ENCODE measurements at places on chromosomes 5 and 9.

DNA sequence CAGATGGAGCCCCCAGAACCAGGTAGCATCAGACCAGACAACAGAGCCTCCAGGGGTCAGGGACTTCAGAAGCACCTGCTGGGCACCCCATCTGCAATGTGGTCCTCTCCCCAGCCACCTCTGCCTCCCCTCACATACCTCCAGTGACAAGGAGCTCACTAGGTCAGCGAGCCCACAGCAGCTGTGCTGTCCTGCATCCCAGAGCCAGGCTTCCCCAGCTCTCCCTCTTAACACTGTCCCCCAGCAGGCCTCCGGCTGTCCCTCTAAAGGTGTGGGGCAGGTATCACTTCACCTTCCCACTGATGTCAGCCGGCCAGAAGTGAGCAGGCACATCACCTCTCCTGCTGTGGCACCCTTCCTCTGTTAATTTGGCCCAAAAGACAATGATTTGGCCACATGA lies 83.6 kb downstream of the LMX1B start:
- no peaks in the 10 kb centered on the region for H3K4me1 ChIP-seq
- H3K36me3 ChIP-seq: no peaks in the 10 kb centered on the region
- DNase-seq: no peak
- H3K27ac ChIP-seq: no peak overlapping the region
- peaks cover 44% of the 10 kb centered on the region for H3K27me3 ChIP-seq

DNA sequence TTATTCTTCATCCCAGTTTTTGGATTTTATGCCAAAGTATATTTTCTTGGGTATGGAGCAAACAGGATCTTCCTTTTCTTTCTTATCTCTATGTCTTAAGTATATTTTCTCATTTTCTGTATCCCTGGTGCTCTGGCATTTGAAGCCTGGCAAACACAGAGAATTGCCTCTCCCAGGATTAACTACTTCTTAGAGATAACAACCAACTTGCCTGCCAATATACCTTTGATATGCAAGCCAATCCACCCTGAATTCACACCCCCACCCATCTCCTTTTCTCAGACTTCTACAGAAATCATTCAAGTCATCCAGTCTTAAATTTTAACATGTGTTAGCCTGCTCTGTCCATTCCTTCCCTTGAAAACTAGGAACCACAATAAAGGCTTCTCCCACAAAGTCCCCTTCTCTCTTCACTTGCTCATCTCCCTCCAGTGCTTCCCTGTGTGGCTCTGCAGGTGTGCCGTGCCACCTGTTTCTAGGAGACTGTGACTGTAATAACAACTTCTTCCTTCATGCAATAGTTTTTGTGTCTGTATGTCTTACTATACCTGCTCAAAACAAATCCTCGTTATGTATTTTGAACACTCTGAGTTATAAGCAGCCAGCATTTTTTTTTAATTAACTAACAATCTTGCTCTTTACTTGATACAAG lies 649.7 kb upstream of the RIOK2 start:
- no peaks in the 10 kb centered on the region for H3K27me3 ChIP-seq
- no peak overlapping the region for H3K27ac ChIP-seq
- no peaks in the 10 kb centered on the region for H3K4me1 ChIP-seq
- no peak overlapping the region for H3K4me3 ChIP-seq
- H3K36me3 ChIP-seq: no peaks in the 10 kb centered on the region
- no peak for DNase-seq

- DNase-seq: no peak
- H3K27ac ChIP-seq: no peak overlapping the region
- no peaks in the 10 kb centered on the region for H3K36me3 ChIP-seq
- peaks cover 38% of the 10 kb centered on the region for H3K27me3 ChIP-seq
- no peak overlapping the region for H3K4me3 ChIP-seq
Observed at GRCh38 chr5:175842951-175843793, 28.2 kb upstream of the CPLX2 start.

GRCh38 chr5:83104021-83104420 lies 26.7 kb downstream of the XRCC4 start:
- H3K27me3 ChIP-seq: no peaks in the 10 kb centered on the region
- no peak overlapping the region for H3K27ac ChIP-seq
- no peak overlapping the region for H3K4me3 ChIP-seq
- DNase-seq: no peak
- H3K4me1 ChIP-seq: no peaks in the 10 kb centered on the region
- no peaks in the 10 kb centered on the region for H3K36me3 ChIP-seq

GRCh38 chr9:124290743-124291554 lies 33.2 kb downstream of the NEK6 start:
- no peaks in the 10 kb centered on the region for H3K36me3 ChIP-seq
- peaks cover 60% of the 10 kb centered on the region for H3K4me1 ChIP-seq
- no peak for DNase-seq
- H3K27ac ChIP-seq: no peak overlapping the region
- H3K4me3 ChIP-seq: no peak overlapping the region

Measured in activated naive CD4-positive, alpha-beta T cell treated with anti-CD3 and anti-CD28 coated beads, Interleukin-2, amount 10 ng/mL, durations not matched to agents 7 days and 5 days (primary cell).